ENCODE measurements at places on chromosomes 3 and 15. TPM values are rescaled to one million over a fixed set of nuclear protein-coding genes. Genes with fewer than 3 reads are reported as not detected.

GRCh38 chr3:94345101-94345500 is 282.2 kb downstream of the NSUN3 start:
- no peak for DNase-seq

GRCh38 chr3:174792864-174793263 is 66.3 kb upstream of the NAALADL2 start:
- DNase-seq = no peak

- no peak for DNase-seq
These were observed 166.3 kb downstream of the VGLL4 start for GRCh38 chr3:11477407-11477911.

DNA sequence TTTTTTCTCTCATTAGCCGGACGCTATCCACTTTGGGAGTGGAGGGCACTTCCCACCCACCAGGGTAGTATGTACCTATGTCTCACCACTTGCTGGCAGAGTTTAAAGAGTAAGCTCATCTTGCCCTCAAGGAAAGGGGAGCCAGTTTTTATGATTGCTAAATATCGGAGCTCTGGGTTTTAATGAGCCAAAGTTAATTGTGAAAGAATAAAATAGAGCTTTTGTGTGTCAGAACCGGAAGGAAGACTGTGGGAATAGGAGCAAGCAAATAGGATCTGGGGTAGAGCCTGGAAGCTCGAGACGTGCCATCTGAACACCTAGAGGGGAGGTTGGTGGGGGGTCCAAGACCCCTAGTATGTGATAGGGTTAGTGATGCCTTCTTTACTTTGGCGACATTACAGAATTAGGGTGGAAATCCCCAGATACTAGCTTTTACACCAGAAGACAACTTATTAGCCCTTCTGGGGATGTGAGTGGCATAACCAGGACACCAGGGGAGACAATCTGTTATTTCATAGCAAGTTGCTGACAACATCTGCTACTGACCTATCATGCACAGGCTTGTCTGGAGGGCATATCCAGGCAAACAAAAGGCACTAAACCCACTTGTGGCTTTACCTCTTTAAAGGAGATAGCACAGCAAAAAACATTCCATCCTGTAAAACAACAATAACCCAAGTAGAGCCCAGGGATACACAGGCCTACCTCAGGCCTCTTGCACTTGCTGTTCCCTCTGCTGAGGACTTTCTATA is 333.8 kb downstream of the ZNF621 start:
- no peak for DNase-seq

DNA sequence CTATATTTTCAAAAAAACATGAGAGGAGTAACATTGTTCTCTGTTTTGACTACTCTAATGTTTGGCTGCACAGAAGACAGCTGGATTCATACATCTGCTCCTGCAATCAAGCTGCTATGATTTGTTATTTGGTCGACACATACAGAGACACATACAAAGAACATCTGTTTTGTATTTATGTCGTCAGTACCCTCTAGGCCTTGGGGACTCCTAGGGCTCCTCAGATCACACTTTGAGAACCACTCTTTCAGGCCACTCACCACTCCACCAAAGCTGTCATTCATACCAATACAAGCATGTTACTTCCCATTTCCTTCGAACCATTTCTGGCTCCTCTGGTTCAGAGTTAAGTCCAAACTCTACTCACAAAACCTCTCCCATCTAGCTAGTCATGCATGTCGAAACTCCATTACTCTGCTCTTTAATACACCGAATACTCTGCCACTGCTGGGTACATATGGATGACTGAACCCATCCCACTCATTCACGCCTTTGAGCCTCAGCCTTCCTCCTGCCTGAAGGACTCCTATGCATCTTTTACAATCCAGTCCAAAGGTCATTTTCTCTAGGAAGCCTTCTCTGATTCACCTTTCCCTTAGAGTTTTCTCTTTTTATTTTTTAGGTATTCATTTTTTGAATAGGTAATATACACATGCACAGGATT is 102.9 kb upstream of the ARHGEF3 start:
- no peak for DNase-seq

- DNase-seq = no peak
These were observed 336.1 kb downstream of the FOXP1 start for GRCh38 chr3:71247221-71247957.

GRCh38 chr15:71411538-71412482 is 296.5 kb downstream of the THSD4 start:
- no peak for DNase-seq

- DNase-seq = no peak
These were observed 380.4 kb upstream of the PROK2 start for GRCh38 chr3:72165317-72165716.

DNA sequence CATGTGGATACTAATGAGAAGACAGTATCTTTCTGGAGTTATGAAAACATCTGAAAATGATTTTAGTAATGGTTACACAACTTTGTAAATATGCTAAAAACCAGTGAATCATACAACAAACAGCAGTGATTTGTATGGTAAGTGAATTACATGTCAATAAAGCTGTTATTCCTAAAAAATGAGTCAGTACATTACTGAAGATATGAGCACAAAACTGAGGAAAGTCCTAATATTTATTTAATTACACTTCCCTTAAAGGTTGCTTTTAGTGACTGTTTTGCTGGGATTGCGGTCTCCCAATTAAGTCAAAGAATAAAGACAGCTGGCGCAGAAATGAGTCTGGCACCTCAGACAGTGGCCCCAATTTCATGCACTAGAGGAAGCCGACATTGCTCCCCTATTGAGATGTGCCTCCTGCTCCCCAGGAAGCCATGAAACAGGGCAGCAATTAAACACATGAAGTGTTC is 50.9 kb upstream of the FSIP1 start:
- no peak for DNase-seq

GRCh38 chr3:99579965-99580364 is 58.4 kb upstream of the COL8A1 start:
- DNase-seq = no peak

DNA sequence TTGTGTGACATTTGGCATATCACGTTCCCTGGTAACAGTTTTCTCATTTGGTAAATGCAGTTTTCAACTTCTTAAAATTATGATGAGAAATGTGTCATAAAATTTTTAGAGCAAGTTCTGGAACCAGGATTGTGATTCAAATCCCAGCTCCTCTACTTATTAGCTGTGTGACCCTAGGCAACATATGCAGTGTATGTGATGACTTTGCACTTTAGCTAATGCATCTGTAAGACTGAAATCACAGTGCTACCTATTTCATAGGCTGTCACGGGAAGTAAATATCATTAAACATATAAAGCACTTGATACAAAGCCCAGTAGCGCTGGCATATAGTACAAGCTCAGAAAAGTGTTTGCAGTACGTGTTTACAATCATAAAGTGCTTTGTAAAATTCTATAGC is 419.4 kb downstream of the GRM7 start:
- no peak for DNase-seq

DNA sequence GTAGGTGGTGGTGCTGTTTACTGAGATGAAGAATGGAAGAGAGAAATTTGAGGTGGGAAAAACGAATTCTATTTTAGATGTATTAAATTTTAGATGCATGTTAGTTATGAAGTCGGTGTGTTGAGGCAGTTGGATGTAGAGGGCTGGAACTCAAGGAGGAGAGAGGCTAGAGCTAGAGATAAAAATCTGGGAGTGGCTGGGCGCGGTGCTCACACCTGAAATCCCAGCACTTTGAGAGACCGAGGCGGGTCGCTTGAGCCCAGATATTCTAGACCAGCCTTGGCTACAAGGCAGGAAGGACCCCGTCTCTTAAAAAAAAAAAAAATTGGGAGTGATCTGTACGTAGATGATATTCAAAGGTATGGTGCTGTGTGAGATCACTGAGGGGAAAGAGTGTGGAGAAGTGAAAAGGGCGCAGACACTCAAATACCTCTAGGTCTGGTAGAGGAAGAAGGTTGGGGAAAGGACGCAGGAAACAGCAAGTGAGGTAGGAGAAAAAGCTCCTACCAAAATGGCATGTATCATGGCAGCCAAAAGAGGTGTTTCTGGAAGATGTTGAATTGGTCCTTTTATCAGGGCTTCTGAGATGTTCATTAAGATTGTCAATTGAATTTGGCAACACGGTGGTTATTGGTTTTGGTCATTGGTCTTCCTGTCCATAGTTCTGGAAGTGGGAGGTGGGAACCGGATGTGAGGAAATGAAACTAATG is 1.8 kb downstream of the YEATS2 start:
- no peak for DNase-seq

DNA sequence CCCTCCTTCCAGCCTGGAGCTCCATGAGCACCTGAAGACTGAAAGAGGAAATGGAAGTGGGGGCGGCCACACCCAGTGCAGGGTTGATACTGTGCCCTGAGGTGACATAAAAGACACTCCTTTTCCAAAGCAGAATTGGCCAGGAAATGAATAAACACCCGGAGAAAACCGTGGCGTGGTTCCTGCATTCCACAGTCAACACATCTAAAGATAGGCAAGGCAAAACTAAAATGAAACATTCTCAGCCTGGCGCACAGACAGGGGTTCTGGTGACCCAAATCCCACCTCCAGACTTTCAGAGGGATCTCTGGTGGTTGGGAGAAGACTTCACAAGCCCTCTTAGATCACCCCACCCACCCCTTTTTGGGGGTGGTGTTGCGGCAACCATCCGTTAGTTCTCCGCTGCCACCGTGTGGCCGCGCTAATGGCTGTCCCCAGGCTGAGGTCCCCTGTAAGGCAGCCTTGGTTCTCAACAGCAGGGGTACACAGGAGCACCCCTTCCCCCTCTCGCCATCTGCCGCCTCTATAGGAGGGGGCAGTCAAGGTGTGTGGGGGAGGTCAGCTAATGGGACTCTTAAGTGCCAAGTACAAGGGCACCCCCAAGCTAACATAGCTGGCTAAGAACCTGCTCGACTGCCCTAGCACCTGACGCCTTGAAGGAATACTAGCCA is 2.5 kb upstream of the MST1R start:
- no peak for DNase-seq

GRCh38 chr3:151538456-151539393 is 77.9 kb upstream of the IGSF10 start:
- no peak for DNase-seq

- no peak for DNase-seq
These were observed 151.6 kb downstream of the SLCO3A1 start for GRCh38 chr15:92005154-92005553.

DNA sequence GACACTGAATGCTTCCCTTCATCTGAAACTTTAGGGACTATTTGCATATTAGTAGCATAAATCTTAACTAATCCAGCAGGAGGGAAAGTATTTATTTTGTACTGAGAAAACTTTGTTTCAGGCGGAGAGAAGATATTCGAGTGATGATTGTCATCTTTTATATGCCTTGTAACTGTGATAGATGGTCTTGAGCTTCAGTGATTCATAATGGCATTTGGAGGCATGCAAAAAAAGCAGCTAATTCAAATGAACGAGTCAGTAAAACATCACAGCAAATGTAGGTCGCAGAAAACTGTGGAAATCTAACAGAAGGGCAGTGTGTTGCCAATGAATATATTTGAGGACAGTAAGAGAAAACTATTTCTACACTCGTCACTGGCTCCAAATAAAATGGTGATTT is 643.7 kb upstream of the NAALADL2 start:
- DNase-seq = no peak

CD200 gene
- polyA plus RNA-seq = 3.4 TPM

INAFM2 gene
- polyA plus RNA-seq = 6.5 TPM

CIB2 gene
- 3.3 TPM for polyA plus RNA-seq

ERC2 gene
- 1.2 TPM for polyA plus RNA-seq

B3GALNT1 gene
- polyA plus RNA-seq = 5.7 TPM

ADAMTS7 gene
- 1.3 TPM for polyA plus RNA-seq

FOXL2NB gene
- not detected for polyA plus RNA-seq

CYP8B1 gene
- polyA plus RNA-seq = not detected

IL20RB gene
- 0.87 TPM for polyA plus RNA-seq

Measured in pancreas (tissue), 10 donors.